ENCODE measurements at places on chromosomes 2 and 18. TPM values are rescaled to one million over a fixed set of nuclear protein-coding genes. Genes with fewer than 3 reads are reported as not detected.

- peaks cover 4% of the 10 kb centered on the region for H3K36me3 ChIP-seq
- peaks cover 70% of the 10 kb centered on the region for H3K4me1 ChIP-seq
- peak overlapping the region; percentile 87 for H3K27ac ChIP-seq
- peak overlapping the region; percentile 85 for H3K4me3 ChIP-seq
- no peak for DNase-seq
- no peaks in the 10 kb centered on the region for H3K27me3 ChIP-seq
These were observed 899 bp downstream of the SLC1A4 start for GRCh38 chr2:64989982-64990614.

- no peaks in the 10 kb centered on the region for H3K27me3 ChIP-seq
- H3K4me1 ChIP-seq: no peaks in the 10 kb centered on the region
- DNase-seq: no peak
These were observed 18.7 kb downstream of the TYW5 start for GRCh38 chr2:199936554-199936953.

The NR4A2 gene
- 1.8 TPM for total RNA-seq

The FLACC1 gene
- 2.1 TPM for total RNA-seq

GRCh38 chr2:20594048-20594750 is 56.7 kb downstream of the HS1BP3 start:
- H3K4me3 ChIP-seq: no peak overlapping the region
- no peaks in the 10 kb centered on the region for H3K36me3 ChIP-seq
- H3K4me1 ChIP-seq: peaks cover 66% of the 10 kb centered on the region
- no peak for DNase-seq
- no peaks in the 10 kb centered on the region for H3K27me3 ChIP-seq
- H3K27ac ChIP-seq: peak overlapping the region; percentile 75

The KCNG2 gene
- total RNA-seq: not detected

The RESP18 gene
- total RNA-seq: not detected

GRCh38 chr2:233003658-233004555 is 9.1 kb downstream of the NGEF start:
- H3K27me3 ChIP-seq: peaks cover 33% of the 10 kb centered on the region
- H3K36me3 ChIP-seq: no peaks in the 10 kb centered on the region
- H3K4me1 ChIP-seq: no peaks in the 10 kb centered on the region

Data from osteocyte (in vitro differentiated cells).